ENCODE measurements at places on chromosomes 11 and 22.

- DNase-seq = no peak
Observed at GRCh38 chr22:26708256-26709009, 51.0 kb downstream of the MIAT start.

GRCh38 chr11:575996-576768 lies at the start of gene PHRF1:
Gene PHRF1, plus strand, starts transcription at chr11:576470. Its CDS starts 5,043 bp downstream, at chr11:581513.
- peak; percentile 96 for DNase-seq

GRCh38 chr22:29306835-29307595 lies 565 bp downstream of the GAS2L1 start:
- peak; percentile 85 for DNase-seq

DNA sequence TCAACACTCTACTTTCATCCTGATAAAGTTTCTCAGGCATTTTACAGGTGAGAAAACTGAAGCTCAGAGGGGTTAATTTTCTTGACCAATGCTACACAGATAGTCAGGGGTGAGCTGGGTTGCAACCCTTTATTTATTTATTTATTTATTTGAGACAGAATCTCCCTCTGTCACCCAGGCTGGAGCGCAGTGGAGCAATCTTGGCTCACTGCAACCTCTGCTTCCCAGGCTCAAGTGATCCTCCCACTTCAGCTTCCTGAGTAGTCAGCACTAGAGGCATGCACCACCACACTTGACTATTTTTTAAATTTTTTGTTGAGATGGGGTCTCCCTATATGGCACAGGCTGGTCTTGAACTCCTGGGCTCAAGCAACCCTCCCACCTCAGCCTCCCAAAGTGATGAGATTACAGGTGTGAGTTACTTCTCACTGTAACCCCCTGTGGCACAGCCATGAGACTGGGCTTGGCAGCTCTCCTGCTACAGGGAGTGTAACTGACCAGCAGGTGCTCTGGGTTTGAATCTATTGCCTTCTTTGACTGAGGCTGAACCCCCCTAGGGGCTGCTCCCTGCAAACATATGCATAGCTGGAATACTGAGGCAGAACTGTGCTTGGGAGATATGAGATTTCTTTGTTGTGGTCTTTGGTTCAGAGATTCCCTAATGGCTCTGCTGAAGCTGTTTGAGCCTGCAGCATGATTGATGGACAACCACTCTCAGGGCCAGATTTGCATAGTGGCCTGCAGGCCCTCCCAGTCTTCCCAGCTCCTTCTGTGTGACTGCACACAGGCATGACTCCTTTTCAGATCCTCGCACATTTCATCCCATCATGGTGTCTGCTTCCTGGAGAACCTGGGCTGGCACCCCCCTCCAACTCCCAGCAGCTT lies 6.1 kb downstream of the C11orf96 start:
- no peak for DNase-seq

DNA sequence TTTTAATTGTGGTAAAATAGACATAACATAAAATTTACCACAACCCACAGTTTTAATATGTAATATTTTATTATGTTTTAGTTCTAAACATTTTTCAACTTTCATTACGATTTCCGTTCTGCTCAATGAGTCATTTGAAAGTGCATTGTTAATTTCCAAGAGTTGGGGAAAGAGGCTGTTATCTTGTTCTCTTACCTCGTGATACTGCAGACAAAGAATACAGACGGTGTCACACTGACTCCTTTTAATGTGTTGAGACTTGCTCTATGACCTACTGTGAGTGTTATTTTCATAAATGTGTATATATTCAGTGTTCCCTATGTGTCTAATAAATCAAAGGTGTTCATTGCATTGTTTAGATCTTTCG lies 10.8 kb upstream of the RAC2 start:
- no peak for DNase-seq

GRCh38 chr11:78230161-78230877 lies 41.6 kb downstream of the USP35 start:
- no peak for DNase-seq

DNA sequence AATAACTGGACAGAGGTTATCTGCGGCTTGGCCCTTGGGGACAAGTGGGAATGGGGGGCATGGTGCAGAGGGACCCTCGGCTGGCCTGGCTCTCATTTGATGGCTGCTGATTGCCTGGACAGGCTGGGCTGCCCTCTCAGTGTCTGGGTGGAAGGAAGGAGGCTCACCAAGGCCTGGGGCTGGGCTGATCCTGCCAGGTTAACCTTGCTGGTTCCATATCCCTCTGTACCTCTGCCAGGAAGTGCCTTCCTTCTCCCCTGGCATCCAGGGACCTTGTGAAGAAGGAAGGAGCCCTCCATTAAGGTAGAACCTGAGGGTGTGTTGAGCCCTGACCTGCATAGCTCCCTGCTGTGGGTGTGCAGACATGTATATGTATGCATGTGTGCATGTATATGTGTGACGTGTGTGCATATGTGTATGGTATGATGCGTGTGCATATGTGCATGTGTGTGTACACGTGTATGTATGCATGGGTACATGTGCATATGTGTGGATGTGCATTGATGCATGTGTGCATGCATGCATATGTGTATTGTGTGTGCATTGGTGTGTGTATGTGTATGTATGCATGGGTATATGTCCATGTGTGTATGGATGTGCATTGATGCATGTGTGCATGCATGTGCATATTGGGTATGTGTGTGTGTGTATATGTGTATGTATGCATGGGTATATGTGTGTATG lies 433.9 kb downstream of the TBC1D22A start:
- DNase-seq = no peak

- peak; percentile 7 for DNase-seq
Observed at GRCh38 chr11:56783448-56784041, 35.0 kb upstream of the OR9G4 start.

DNA sequence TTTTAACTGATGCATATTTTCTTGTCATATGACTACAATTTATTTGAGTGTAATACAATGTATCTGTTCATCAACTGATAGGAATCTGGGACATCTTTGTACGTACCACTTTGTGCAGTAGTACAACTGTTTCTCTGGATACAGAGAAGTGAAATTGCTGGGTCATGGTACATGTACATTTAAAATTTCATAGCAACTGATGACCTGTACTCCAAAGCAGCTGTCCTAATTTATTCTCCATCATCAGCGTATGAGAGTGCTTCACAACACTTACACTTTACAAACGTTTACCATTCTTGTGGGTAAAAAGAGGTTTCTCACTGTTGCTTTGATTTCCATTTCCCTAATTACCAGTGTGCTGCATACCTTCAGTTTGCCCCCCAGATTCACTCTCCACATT lies 552.8 kb upstream of the CADM1 start:
- DNase-seq = no peak

GRCh38 chr11:131409345-131409744 lies 38.9 kb downstream of the NTM start:
- DNase-seq = no peak

DNA sequence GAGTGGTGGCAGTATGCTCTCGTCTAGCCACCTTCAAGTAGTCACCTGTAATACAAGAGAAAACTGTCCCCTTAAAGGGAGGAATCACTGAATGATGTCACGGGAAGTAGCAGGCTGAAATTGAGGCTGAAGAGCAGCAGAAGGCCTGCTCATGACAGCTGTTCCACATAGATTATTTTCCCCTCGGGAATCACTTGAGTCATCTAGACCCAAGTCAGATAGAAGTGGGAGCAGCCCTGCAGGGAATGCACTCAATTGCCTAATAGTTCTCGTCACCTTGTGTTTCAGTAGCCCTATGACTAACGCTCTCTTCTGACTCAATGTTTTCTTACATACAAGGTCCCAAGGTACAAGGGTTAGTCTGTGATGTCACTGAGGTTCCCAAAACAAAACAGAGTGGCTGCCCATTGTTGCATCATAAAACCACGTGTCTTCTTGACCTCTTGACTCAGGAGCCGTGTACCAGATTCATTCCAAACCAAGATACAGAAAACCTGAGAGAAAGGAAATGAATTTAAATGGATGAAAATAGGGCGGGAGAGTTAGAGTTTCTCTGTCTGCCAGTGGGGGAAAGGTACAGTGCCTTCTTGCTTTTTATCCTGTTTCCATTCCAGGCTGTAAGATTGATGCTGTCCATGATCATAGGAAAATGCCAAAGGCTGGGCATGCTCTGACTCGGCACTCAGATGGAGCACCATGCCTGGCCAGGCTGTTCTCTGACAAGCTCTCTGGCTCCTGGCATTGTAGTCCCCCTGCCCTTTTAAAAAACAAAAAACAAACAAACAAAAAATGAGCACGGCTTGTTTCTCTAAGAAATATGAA lies 21.6 kb upstream of the C11orf96 start:
- DNase-seq = no peak

DNA sequence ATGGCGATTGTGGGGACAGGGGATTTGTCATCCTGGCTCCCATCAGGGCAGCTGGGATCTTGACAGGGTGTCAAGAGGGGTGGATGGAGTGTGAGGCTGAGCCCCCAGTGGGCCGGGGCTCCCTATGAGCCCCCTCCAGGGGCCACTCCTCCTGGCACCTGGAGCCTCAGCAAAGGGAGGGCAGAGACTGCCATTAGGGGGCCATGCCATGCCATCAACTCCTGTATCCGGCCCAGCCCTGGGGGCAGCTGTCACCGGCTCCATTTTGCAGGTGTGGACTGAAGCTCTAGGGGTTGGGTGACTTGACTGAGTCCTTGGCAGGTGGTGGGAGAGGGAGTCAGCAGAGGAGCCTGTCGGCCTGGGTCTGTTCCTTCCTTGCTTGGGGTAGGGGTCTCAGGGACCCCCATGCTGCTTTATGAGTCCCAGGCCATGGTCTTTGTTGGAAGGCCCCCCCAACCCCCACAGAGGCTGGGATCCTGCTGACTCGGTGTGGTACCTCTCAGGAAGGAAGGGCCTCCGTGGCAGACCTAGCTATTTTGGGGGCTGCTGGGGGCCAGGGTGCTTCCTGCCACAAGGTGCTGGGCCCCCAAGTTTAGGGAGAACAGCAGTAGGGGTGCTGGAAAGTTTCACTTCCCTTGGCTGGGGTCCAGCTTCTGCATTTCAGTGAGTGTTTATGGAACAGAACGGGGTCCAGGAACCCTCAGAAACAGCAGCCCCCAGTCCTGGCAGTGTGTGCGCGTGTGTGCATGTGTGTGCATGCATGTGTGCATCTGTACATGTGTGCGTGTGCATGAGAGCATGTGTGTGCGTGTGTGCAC lies 1.5 kb downstream of the ACY3 start:
- DNase-seq = no peak

DNA sequence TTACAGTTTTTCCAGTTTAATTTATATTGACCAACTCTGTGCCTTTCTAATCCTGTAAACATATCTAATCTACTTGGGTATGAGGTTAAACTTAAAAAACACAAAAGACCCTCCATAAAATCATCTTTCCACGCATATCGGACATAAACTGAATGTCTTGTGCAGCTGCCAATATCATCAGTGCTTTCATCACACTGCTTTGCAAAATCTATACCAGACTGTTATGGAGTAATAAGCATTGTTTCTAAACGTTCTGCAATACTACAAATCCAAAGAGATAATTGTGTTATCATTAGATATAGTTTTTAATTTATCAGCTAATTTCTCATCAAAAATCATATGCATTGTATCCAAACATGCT lies 36.1 kb upstream of the AMPD3 start:
- no peak for DNase-seq

DNA sequence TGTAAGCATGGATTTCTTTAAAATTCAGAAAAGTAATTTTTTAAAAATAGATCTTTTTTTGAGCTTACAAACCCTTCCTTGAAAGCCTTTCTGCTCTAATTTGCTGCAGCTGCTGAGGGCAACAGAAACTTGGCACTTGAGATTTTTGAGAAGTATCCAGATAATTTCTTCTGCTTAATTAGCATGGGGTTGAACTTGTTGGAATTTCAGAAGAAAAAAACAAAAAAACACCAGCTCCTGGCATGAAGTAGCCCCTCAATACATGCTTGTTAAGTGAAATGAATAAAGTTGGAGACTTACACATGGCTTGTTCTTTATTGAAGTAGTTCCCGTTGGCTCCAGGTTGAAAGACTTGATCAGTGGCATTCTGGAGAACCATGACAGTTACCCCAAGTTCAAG lies 331.4 kb upstream of the RAG2 start:
- no peak for DNase-seq

DNA sequence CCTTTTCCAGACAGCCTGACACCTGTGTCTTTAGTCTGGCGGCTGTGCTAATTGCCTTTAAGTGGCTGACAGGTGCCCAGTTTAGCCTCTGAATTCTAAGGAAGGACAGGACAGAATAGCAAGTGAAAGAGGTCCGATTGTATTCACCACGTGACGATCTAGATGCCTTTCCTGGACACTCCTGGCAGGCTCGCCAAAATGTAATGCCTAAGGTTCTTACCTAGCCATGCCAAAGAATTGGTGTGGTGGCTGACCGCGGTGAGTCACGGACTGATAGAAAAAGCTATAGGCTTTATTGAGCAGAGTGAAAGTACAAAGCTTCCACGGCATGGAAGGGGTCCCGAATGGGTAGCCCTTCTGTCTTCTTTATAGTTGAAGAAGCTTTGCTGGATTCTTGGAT lies 26.7 kb downstream of the ANKRD42 start:
- DNase-seq = no peak

DNA sequence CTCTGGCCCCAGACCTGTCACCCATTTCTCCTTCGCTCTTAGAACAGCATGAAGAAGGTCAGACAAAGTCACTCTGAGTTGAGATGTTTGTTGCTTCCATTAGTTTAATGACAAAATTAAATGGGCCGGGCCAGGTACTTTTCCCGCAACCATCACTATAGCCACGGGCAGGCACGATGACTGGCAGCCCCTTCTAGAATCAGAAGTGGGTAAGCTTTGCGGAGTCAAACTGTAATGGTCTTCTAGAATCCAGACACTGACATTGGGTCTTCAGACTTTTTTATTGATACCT lies 2.3 kb upstream of the ACR start:
- no peak for DNase-seq

DNA sequence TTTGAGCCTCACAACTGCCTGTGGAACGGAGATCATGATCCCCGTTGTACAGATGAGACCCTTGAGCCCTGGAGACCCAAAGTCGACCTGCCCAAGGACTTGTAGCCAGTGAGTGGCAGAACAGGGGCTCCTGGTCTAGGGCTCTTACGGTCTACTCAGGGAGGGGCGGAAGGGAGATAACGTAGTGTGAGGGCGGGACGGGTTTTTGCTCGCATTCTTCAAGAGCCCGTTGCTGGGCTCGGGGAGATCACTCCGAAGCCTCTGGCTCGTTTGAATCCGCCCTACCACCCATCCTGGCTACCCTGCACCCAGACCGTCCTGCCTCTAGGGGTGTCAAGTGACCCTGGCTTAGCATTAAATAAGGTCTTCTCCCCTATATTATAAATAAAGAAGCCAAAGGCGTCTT lies 639 bp downstream of the CRY2 start:
- peak; percentile 21 for DNase-seq

DNA sequence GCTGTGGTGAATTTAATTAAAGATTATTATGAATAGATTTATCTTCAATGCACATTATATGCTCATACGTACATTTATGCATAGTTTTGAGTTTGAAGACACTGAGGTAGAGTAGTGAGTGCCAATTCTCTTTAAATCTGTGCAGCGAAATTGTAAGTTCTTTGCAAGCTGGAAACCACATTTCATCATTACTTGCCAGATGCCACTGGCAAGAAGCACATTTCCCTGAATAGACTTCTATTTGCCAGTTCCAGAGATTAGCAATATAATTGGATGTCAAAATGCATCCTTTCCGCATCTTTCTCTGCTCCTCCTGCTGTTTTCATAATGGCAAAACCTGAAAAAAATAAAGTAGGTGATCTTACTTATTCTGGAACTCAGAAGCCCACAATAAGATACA lies 448.0 kb downstream of the LUZP2 start:
- no peak for DNase-seq

- DNase-seq = no peak
Observed at GRCh38 chr11:60955571-60955970, 3.6 kb upstream of the SLC15A3 start.
